ENCODE measurements at places on chromosomes 1 and 21.

DNA sequence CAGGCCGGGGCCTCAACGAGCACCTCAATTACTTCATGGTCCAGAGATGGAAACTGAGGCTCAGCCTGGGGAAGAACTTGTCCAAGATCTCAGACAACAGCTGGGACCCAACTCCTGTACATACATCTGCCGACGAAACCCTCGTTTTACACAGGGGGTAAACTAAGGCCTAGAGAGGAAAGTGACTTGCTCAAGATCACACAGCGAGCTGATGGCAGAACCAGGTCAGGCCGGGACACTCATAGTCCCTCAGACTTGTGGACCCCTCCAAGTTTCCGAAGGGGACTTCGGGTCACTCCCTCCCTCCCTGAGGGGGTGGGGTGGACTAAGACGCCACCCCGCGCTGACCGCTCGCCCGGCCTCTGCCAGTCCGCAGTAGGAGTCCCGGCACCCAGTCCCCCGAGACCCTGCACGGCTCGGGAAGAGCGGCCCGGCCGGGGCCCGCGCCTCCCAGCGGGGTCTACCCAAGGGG, 430 bp downstream of the WASF2 start:
- peak; percentile 66 for DNase-seq

- peak; percentile 56 for DNase-seq
These were observed 210.6 kb downstream of the PBX1 start for GRCh38 chr1:164769486-164770130.

DNA sequence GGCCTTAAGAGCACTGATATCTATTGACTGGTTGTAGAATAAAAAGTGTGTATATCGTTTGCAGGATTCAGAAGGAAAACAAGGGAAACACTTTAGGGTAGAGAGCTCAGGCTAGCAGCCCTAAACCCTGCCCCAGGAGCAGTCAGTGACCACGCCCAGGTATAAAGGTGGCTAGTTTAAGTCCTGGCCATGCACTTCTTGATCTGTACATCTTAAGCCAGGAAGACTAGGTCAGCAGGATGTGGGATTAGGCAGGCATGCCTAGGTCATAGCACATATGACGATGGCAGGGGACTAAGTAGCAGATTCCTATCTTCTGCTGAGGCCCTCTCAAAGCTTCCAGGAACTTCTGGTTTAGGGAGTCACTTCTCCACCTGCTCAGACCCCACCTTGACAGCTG, 158.0 kb upstream of the CD34 start:
- no peak for DNase-seq

DNA sequence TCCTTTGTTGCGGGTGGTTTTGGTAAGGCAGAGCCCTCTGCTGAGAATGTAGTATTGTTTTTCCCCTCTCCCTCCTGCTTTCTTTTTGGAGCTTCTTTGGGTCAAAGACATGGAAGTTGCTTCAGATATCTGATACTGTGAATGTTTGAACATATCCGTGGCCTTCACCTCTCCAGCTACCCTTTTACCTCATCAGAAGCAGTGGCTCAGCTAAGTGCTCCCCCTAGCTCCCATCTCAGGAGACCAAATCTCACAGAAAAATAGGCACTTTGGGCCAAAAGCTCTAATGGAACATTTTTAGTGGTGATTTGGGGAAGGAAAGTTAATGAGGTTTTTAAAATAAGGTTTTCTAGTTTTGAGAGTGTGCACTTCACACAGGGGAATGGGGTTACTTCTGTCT, 6.3 kb downstream of the TMEM200B start:
- DNase-seq, result no peak

GRCh38 chr1:245056913-245057312, 97.9 kb upstream of the KIF26B start:
- DNase-seq, result no peak

DNA sequence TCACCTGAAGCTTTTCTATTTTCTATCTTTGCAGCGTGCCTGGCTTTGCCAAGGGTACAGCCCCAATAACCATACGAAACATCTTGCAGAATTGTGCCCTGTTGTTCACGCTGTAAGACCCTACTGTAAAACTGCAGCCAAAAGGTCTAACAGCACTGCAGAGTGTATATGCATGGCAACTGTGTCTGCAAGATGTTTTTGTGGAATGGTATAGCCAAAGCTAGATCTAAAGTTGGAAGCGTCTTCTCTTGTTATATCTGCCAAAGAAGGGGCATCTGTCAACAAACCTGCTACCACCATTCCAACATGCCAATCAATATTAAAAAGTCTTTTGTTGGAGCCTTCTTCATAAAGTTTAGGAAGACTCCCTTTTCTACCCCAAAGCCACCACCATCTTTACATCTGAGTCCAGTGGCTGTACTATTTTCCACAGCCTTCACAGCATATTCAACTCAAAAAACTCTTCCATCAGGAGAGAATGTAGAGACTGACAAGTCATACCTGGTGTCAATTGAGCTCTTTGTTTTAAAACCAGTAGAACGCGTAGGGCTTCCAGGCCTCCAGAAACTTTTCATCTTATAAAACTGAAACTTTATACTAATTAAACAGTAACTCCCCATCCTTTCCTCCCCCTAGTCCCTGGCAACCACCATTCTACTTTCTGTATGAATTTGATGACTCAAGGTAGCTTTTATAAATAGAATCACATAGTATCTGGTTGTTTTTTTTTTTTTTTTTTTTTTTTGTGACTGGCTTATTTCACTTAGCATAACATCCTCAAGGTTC, 40.0 kb downstream of the ZSCAN20 start:
- DNase-seq, result no peak

DNA sequence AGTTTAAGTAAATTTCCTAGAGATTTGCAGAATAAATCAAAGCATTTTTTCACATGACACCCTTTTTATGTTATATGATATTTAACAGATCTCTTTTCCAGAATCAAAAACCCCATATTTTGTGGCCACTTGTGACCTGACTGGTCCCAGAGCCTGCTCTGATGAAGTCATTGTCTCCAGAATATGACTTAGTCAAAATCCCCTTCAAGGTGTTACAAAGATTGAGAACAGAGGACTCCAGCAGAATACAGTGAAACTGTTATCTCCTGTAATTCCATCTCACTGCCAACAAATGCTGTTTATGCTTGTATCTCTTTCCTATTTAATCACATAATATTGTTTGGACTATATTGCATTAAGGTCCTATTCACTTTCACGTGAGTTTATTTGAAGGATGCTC, 25.6 kb downstream of the RGS1 start:
- DNase-seq, result peak; percentile 42

Measured in OCI-M1 (cell line).